ENCODE measurements at places on chromosomes 7 and 10.

GRCh38 chr7:130841416-130841815 is 107.4 kb upstream of the KLF14 start:
- DNase-seq = no peak

DNA sequence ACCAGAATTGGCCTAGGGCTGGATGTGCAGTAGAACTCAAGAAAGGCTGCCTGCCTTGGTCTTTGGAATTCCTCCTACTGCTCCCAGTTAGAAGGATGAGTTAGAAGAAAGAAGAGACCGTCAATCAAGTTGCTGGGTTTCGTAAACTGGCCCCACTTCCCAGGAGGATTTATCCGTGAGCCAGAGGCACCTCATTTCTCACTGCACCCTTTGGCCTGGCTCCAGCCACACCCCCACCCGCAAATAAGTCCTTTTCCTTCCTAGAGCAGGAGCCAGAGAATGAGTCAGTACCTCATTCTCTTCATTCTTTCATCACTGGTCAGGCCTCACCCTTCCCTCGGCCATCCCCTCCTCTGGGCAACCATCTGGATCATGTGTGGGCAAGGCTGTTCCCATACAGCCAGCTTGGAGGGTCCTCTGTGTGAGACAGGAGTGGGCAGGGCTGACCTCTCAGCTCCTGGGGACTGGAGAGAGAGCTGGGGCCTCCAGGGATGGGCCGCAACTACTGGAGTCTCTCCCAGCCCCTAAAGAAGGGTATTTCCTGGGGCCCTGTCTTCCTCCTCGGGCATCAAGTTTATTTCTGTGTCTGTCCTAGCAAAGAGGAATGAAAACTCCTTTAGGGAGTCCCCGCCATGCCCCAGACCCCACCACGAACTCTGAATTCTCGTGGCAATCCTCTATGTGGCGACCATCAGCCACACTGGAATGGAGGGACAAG is 87.2 kb upstream of the DUSP5 start:
- DNase-seq = no peak

- DNase-seq = no peak
Observed at GRCh38 chr10:70090013-70090412, 37.4 kb downstream of the MACROH2A2 start.

DNA sequence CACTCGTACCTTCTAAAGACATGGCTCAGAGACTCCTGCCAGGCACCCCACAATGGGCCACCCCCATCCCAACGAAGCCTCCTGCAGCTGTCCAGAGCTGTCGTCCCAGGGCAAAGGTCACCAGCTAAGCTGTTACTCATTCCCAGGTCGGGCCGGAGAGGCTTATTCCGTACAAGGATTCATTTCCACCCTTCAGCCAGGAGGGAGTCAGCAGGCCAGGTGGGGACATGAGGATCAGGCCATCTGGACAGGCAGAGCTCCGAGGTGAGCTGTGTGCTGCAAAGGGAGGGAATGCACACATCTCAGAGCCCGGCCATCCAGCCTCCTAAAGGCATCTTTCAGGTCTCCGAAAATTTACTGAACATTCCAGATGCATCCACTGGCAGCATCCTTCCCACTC is 63.9 kb upstream of the NANOS1 start:
- DNase-seq = no peak

- no peak for DNase-seq
Observed at GRCh38 chr7:73504017-73504416, 18.1 kb downstream of the BAZ1B start.

GRCh38 chr10:133266056-133266795 is 10.4 kb downstream of the ADAM8 start:
- no peak for DNase-seq

GRCh38 chr7:148447221-148447849 is 143.2 kb upstream of the C7orf33 start:
- DNase-seq = no peak

- no peak for DNase-seq
Observed at GRCh38 chr7:11538751-11539299, 293.2 kb downstream of the THSD7A start.

Measured in stimulated activated CD4-positive, alpha-beta T cell treated with anti-CD3 and anti-CD28 coated beads, Interleukin-15, amount 100 ng/mL, for 24 hours (primary cell).